RKO (cell line): ENCODE measurements at places on chromosomes 11 and 22.

GRCh38 chr11:3906166-3906565 is 50.7 kb downstream of the STIM1 start:
- no peak for DNase-seq

GRCh38 chr22:41899992-41900651 is 14.8 kb downstream of the SHISA8 start:
- no peak for DNase-seq

GRCh38 chr11:63536669-63537292 is at the start of gene PLAAT4:
TSS of gene PLAAT4 (plus strand) at chr11:63536808. CDS start at chr11:63536869, 61 bp downstream.
- DNase-seq, result no peak

GRCh38 chr11:60887556-60887955 is 18.8 kb downstream of the PRPF19 start:
- DNase-seq, result peak; percentile 39

GRCh38 chr11:16817351-16817750 is 78.9 kb downstream of the C11orf58 start:
- no peak for DNase-seq

GRCh38 chr11:128235958-128236357 is 351.4 kb downstream of the ETS1 start:
- no peak for DNase-seq

DNA sequence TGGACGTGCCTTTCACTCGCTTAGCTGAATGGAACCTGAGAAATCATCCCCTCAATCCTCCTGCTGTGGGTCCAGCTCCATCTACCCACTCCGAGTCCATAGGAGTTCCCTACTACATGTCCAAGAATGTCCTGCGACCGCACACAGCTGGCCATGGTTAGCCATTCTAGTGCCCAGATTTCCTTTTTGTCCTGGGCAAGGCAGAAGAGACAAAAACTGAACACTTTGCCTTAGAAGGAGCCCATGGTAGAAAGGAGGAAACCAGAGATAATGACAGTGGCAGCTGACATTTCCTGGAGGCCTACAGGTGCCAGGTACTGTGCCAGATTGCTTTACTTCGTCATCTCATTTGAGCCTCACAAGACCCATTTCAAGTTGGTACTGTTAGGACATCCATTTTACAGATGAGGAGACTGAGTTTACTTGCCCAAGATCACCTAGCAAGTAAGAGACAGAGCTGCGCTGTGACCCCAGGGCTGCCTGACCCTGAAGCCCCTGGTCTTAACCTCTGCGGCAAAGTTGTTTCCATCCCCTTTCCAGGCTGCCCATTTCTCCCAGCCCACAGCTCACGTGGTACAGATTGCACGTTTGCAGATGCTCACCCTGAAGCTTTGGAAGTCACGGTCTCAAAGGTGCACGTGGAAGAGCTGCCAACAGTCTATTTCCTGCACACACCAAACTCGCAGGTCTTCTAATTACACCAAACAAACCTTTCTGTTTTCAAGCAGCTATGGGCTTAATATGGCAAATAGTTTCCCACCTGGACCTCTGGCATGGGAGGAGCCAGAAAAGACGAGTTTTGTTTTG is 112.7 kb downstream of the ZBTB16 start:
- DNase-seq, result no peak
